ENCODE measurements at places on chromosomes 3 and 15.

GRCh38 chr15:78915341-78916087, 29.3 kb downstream of the CTSH start:
- no peak for DNase-seq

- DNase-seq: no peak
Measured at GRCh38 chr15:44094781-44095180, 100.3 kb downstream of the FRMD5 start.

DNA sequence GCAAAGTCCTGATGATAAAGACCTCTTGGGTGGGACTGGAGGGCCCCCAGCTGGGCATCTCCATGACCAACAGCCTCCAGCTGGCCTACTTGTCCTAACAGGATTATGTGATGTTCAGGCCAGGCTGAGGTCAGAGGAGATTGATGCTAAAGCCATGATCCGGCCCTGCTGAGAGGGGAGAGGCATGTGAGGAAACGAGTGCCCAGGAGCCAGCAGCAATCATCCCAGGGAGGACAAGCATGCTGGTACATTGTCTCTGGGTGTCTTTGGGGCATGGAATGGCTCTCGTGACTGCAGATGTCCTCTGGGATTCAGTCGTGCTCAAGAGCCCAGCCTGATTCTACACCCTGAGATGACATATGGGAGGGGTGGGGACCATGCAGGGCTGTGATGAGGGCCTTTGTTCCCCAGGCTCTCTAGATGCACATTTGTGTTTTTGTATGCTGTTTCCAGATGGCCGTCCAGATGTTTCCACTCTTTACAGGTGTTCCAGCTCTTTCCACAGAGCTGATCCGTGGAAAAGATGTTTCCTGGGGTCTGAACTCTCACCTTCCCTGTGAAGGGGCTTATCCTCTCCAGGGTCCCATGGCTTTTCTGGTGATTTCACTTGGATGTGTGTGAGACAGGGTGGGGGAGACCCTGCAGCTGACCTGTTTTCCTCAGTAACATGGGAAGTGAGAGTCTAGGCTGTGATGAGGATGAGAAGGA, 20.2 kb downstream of the SLC24A1 start:
- DNase-seq: no peak

GRCh38 chr3:167350245-167350862, 29.7 kb downstream of the ZBBX start:
- DNase-seq: no peak

- DNase-seq: no peak
Measured at GRCh38 chr3:143881095-143881494, 32.8 kb upstream of the SLC9A9 start.

- peak; percentile 84 for DNase-seq
Measured at GRCh38 chr3:146163584-146163983, 2.6 kb upstream of the PLOD2 start.

GRCh38 chr15:49423901-49424550, 984 bp downstream of the FGF7 start:
- no peak for DNase-seq

DNA sequence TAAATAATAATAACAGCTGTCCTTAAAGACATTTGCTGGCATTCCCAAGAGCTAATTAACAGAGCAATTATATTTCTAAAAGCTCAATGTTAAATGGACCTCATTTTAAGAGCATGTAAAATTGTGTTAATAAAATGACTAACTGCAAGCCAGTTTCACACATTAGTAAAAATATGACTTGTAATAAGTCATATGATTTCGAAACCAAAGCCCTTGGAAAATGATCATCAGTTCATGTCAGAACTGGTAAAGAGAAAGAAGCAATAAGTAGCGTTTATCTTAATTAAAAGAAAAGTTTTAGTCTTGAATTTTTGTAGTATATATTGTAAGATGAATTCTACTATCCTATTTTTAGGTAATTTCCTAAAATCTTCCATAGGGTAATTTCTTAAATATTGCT, 310.7 kb downstream of the CNTN3 start:
- no peak for DNase-seq

- no peak for DNase-seq
Measured at GRCh38 chr3:165194511-165195240, 1.5 kb downstream of the SLITRK3 start.

- DNase-seq: no peak
Measured at GRCh38 chr3:124834723-124835718, 52.1 kb downstream of the ITGB5 start.

DNA sequence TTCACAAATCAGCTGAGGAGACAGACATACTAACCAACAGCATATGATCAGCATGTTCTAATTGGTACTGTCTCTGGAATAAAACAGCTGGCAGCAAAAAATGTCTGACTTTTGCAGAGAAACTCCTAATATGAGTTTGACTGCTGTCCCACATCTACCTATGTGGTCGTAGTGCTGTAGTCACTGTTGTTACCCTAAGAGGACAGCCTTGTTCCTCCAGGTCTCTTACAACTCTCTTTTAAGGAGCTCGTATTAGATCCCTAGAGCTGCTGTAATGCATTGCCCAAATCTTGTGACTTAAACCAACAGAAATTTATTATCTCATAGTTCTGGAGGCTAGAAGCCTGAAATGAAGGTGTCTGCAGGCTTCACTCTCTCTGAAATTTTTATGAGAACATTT, 92.1 kb downstream of the TGFBR2 start:
- DNase-seq: no peak

DNA sequence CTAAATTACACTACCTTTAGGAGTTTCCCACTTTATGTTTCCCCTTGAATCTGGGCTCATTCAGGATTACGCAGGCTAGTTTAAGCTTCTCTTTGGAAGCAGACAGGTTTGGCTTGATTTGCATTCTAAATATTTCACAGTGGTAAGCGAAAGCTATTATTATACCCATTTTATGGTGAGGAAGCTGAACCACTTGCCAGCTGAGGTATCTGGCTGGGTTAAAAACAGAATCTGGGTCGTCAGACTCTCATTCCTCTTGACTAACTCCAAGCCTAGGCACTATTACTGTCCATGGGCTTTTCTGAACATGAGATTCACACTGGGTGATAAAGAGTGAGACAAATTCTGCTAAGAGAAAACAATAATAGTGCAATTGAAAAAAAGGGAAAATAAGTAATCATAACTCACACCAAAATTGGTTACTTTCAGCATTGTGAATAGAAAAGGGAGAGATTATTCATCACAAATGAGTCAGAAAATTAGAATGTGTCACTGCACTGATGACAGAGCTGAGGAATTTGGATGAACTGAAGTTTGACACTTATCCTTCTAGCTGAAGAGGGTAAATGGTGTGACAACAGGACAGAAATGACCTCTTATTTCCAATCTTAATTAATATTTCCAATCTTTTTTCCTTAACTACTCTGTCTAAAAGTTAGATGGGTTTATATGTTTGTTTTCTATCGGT, 211.3 kb downstream of the TIGIT start:
- DNase-seq: no peak

GRCh38 chr3:177646749-177647148, 449.5 kb upstream of the TBL1XR1 start:
- no peak for DNase-seq

- no peak for DNase-seq
Measured at GRCh38 chr3:186002884-186003472, 65.2 kb upstream of the TRA2B start.

DNA sequence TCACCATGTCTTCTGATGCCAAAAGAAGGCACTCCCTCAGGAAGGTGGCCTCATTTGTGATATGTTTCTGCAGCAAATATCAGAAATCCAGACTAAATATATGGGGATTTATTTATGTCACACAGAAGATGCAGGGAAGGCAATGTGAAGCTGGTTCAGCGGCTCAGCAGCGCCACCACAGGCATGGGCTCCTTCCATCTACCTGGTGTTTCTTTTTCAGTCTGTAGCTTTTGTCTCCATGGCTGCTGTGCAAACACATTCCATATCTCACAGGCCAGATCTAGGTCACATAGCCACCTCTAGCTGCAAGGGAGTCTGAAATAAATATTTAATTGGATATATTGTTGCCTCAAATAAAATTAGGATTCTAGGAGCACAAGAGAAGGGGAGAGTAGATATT, 502.1 kb upstream of the IL12A start:
- no peak for DNase-seq

DNA sequence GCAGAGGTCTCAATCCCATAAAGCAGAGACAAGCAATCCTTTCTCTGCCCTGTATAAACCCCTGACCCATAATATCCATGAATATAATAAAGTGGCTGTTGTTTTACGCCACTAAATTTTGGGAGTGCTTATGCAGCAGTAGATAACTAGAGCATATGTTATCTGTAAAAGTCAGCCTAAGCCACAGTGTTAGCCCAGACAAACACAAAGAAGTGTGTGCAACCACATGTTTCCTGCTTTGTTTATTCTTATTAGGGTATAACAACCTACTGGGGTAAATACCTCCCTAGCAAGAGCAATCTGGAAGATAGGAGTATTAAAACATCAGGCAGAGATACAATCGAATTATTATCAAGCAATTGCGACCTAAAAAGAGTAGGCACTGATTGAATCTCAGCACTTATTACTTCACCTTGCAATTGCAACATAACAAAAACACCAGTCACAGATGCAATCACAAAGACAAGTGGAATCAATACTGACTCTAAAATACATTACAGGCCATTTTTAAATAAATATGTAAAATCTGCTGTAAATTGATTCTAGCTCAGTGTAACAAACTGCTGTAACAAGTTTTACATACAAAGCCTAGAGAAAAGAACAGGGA, 94.6 kb upstream of the UBE2E2 start:
- no peak for DNase-seq

GRCh38 chr3:127369356-127369935, 81.6 kb upstream of the PRR20G start:
- no peak for DNase-seq

DNA sequence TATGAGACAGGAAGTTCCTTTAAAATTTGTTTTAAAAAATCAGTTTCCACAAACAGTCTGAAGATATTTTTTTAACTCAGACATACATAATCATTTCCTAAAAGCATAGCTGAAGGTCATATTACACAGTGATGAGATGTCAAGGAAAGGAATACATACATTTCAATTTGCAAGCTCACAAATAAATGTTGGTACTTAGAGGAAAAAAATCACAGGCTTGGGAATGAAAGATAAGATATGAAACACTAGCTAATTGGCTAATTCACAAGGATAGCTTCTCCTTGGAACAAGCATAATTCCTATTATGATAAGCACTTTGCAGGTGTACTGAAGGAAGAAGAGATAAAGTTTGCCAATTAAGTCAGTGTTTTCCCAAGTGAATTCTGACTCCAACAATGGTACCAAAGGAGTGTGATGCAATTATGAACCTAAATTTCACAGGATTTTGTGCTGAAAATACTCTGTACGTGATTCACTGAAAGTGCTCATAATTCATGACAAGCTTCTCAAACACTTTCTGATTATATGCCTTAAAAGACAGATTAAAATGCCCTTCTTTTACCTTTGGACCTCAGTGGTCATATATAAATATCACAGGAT, 112.4 kb downstream of the FRMD5 start:
- DNase-seq: no peak

- DNase-seq: no peak
Measured at GRCh38 chr3:59069838-59070237, 20.0 kb upstream of the CFAP20DC start.

GRCh38 chr3:107404727-107405469, 27.7 kb downstream of the CCDC54 start:
- DNase-seq: no peak

DNA sequence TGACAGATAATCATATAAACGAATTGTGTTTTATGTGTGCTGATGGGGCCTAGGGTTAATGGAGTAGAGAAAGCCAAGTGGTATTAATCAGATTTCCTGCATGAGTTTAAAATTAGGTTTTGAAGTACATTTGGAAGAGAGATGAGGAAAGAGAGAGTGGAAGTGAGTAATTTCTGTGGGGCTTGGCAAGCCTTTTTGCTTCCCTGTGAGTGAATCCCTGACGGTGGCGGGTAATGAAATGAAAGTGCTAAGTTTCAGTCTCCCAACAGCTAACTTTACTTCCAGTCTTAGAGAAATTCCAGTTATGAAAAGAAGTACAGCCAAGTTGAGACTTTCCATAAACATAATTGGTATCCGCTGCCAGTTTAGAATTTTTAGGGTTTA, 139.4 kb downstream of the BBX start:
- DNase-seq: peak; percentile 32

DNA sequence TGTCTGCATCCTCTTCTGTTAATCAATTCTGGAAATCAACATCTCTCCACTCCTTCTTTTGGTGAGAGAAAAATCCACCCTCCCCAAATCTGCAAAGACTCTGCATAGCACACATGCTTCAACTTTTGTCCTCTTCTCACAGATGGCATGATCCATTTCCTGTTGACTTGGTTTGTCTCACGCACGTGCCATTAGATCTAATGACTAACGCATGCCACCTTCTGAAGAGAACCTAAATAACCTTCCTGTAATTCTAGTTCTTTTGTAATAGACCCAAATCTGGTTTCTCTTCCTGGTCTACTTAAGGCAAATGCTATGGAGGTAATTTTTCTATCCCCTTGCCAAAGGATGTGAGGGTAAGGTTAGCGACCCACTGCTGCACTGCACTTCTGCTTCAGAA, 51.0 kb upstream of the ATOSA start:
- DNase-seq: peak; percentile 41

- DNase-seq: no peak
Measured at GRCh38 chr15:101100118-101100517, 151.7 kb downstream of the CHSY1 start.

- DNase-seq: no peak
Measured at GRCh38 chr3:178421069-178421468, 115.2 kb upstream of the KCNMB2 start.

DNA sequence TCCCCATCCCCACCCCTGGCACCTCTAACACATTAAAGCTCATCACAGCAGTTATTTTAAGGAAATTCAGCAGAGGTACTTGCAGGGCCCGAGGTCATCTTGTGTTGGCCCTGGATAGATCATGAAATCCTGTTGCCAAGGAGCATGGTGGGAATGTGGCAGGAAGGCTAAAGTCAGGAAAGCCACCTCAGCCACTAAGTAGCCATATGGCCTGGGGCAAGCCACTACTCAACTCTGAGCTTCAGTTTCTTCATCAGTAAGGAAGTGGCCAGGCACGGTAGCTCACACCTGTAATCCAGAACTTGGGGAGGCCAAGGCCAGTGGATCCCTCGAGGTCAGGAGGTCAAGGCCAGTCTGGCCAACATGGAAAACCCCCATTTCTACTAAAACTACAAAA, 55.9 kb downstream of the LIPC start:
- DNase-seq: no peak

DNA sequence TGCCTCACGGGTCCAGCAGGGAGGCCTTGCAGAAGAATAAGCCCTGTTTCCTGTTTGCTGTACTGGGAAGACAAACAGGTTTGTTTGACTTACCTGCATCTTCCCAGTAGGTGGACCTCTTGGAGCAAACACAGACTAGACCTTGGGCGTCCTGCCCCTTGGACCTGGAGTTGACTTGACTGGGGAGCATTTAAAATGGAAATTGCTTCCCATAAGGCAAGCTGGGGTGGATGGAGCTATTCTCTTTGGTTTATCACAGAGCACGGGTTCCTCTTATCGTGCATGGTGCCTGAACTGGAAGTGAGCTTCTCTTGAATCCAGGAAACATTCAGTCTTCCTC, 151.4 kb downstream of the RPLP1 start:
- no peak for DNase-seq

- DNase-seq: no peak
Measured at GRCh38 chr15:101210466-101210865, 41.4 kb downstream of the CHSY1 start.

- DNase-seq: no peak
Measured at GRCh38 chr3:99863588-99863987, 45.9 kb downstream of the CMSS1 start.

GRCh38 chr15:74977599-74977998, 17.8 kb upstream of the SCAMP5 start:
- no peak for DNase-seq

- no peak for DNase-seq
Measured at GRCh38 chr15:88874275-88874674, 21.1 kb downstream of the HAPLN3 start.
